ENCODE measurements at places on chromosomes 4 and X.
A peak's percentile ranks its signal among the peaks of the same experiment; 100 is the strongest.

- no peak for DNase-seq
These were observed 59.7 kb downstream of the MAB21L2 start for GRCh38 chr4:150641612-150642011.

DNA sequence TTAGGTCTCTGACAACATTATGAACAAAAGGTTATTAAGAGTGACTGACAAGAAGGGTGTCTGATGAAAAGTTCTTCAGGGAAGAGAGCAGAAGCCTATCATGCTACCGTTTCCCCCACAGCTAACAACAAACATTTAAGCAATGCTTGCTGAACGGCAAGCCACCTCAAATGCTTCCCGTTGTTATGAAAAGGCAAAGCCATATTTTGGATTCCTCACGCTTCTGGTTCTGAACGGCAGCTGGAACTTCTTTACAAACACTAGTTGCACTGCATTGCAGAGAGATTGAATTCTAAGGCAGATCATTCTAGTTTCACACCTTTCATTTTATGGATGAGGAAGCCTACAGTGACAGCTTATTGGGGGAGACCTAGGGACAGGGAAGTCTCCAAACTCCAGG, 48.6 kb upstream of the NAP1L5 start:
- no peak for DNase-seq

GRCh38 chr4:156098805-156099204, 145.1 kb upstream of the CTSO start:
- DNase-seq, result no peak

DNA sequence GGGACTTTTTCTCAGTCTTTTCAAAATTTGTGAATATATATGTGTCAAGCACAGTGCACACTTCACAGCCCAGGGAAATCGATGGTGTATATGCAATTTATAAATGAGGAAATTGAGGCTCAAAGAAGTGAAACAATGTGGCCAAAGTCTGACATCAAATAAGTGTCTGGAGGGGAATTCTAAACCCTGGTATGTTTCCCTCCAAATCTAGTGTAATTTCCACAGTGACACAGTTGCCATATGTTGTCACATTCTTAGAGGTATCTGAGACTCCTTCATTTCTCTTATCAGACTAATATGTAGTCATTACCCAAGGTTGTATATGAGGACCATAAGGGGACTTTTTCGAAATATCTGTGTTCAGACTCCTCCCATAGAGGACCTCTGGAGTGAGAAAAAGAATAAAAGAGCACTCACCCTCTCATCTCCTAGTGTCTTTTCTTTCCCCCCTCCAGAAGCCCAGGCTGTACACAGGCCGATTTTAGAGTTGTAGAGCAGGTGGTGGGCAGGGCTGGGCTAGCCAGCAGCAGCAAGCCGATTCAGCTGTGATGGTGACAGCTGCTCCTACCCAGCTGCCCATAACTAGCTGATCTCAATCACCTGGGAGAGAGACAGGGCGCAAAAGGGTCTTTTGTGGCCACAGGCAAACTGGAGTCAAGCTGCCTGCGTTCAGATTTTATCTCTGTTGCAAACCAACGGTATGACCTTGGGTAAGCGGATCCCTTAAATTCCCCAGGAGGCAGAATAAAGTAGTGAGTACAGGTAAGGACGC, 55.1 kb downstream of the CLCN5 start:
- no peak for DNase-seq

GRCh38 chr4:33841120-33841519, 2403.2 kb downstream of the ARAP2 start:
- no peak for DNase-seq

GRCh38 chrX:101460669-101461068, 24.6 kb upstream of the ARMCX4 start:
- no peak for DNase-seq

DNA sequence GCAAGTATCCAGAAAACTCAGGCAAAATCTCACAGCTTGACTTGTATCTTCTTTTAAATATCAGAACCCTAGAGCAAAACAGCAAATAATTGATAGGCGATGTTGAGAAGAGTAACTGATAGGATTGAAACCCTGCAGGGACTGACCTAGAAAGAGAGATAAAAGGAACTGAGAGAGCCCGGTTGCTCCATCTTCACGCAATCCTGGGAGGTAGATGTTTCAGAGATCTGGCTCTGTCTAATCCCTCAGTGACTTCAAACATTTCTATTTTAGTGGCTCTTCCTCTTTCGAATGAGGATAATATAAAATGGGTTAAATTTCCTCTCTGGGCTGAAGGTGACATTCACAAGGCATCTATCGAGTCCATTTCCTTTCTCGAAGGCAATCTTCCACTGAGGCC, 39.3 kb upstream of the RPL34 start:
- no peak for DNase-seq

DNA sequence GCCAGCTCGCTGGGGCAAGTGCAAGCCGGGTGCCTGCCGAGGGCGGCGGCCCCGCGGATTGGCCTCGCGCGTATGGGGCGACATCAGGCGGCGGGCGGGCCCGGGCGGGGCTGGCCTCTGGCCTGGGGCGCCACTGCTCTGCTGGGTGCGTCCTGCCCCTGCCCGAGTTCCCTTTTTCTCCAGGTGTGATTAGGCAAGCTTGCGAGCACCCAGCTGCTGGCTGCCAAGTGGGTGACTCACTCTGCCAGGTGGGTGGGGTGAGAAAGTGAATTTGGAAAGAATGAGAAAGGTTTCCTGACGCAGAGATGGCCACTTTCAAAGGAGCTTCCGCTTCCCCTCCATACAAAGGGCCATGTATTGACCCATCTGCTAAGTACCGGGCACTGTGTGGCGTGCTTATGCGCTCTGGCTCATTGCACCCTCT, 32.5 kb downstream of the FGFBP1 start:
- peak; percentile 21 for DNase-seq

DNA sequence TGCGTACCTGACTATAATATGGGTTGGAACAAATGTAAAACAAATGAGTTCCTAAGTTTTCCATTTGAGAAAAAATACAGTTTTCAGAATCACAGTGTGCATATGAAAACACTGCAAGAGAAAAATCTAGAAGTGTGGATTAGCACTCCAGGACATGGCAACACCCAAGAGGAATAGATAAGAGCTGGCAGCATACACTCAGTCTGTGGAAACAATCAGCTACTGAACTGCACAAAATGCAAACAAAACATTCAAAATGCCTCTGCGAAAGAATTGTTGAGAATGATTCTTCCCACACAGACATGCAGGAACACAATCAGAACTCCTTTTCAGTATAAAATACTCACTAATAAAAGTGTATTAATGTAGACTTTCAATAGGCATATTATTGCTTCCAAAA, 39.9 kb downstream of the ATP8A1 start:
- DNase-seq, result no peak

DNA sequence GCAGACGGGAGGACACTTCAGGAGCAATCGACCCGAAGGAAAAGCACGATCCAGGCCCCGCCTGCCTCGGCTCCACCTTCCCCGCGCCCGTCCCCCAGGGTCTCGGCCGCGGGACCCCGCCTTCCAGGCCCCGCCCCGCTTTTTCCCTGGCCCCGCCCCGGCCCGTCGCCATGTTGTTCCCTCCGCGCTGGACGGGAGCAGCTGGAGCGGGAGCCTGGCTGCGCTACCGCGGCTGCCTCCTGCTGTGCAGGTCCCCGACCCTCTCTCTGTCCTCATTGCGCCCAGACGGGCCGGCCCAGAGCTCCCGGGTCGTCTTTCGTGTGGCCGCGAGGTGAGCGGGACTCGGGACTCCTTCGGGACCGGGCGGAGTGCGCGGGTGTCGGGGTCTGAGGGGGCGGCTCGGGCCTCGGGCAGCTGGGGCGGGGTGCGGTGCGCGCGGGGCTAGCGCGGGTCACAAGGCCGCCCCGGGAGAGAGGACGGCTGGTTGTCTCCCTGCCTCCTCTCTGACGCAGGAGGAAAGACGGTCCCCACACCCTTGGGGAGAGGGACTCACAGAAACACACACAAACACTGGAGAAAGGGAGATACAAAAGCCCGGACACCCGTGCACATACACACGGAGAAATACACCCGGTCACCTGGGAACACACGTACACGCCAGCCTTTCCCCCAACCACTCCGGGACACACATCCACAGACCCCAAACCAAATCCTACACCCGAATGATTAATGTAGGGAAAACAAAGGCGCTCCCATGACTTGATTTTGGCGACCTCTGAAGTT, at the start of gene RAB9A:
Gene RAB9A (plus strand): TSS at position 171 of the 783 bp plus-strand sequence. CDS start 19,619 bp downstream, outside the sequence.
- DNase-seq, result peak; percentile 92
